ENCODE measurements at places on chromosomes 4 and X.

GRCh38 chrX:67563469-67564448 is 19.9 kb downstream of the AR start:
- no peak for DNase-seq

DNA sequence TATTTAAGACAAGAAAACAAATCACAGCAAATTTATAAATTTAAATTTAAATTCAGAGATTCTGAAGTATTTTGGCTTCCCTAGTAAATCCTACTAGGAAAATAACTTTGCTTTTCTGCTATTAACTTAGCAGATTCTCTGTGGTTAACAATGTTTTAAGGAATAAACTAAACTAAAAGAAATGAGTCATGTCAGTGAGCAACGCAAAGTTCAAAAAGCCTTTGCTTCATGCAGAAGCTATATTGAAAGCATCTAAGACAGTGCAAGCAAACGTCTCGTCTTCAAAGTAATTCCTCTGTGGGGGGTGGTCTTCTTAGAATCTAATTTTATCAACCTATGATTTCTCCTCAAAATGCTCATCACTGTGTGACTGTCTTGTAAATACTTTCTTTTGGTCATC is 30.1 kb downstream of the GABRB1 start:
- DNase-seq: no peak

DNA sequence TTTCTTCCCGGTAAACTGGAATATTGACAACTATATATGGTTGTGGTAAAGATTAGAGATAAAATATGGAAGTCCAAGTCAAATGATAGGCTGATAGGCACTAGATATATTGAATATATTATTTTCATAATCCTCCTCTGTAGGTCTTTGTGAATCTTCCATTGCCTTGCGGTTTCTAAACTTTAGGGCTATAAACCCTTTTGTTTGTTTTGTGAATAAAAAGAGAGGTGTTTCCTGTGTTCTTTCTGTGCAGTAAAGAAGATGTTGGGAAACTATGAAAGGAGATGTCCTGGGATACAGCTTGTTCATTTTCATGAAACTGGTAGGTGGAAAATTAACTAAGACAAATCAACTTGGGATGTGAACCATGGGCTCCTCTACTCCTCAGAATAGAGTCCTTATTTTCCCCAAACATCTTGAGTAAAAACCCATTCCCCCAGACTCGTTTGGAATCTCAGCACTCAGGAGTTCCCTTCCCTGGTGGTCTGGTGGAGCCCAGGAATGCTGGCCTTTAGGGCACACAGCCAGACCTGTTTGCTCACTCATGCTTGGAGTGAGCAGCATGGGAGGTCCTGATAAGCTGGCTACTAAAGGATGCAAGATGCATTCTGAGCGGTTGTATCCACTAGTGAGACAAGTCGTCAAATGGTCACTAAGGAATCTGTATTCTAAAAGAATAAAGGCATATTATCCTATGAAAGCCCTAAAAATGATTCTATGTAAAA is 22.2 kb downstream of the PRDM8 start:
- no peak for DNase-seq

- no peak for DNase-seq
Measured at GRCh38 chr4:13527981-13528820, 16.1 kb downstream of the NKX3-2 start.

DNA sequence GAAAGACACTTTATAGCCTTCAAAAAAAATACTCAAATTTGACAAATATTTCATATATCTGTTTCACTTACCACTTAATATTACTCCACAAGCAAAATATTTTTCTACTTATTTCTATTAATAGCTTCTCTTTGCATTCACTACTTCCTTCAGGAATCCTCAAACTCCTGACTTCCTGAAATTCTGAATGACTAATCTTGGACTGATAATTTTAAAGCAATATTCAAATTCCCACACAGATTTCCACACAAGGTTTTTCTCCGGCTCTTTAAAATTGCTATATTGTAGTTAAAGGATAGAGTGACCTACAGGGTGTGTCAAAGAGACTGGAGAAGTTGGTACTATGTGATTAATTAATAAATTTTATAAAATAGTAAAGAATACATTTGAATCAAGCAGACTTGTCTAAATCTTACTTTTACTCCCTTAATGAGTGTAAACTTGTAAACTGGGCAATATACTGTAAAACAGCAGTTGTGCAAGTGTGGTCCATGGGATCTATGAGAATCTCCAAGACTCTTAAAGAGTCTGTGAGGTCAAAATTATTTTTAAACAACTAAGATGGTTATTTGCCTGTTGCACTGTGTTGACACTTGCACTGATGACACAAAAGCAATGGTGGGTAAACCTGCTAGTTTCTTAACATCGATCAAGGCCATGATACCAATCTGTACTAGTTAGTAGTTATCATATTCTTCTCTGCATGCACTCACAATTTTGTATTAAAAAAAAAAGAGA is 44.5 kb downstream of the ANKRD17 start:
- DNase-seq: no peak

GRCh38 chr4:38113132-38113531 is 152.9 kb downstream of the PTTG2 start:
- no peak for DNase-seq

- no peak for DNase-seq
Measured at GRCh38 chr4:182325848-182326255, 82.7 kb downstream of the TENM3 start.

Data from glomerular endothelial cell (primary cell).